Nucleus accumbens (tissue), 56 donors: ENCODE measurements at places on chromosomes 7 and 10.

DNA sequence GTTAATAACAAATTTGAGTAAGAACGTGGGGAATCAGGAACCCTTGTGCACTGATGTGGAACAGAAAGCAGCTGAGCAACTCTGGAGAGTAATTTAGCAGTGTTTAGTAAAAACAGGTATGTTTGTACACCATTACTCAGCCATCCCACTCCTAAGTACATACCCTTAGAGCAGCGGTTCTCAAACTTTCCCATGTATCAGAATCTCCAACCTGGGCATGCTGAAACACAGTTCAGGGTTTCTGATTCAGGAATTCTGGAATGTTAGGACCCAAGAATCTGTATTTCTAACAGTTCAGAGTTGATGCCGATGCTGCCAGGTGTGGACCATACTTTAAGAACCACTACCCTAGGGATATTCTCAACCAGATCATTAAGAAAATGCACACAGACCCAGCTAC is 5.1 kb downstream of the SGMS1 start:
- no peak for DNase-seq

DNA sequence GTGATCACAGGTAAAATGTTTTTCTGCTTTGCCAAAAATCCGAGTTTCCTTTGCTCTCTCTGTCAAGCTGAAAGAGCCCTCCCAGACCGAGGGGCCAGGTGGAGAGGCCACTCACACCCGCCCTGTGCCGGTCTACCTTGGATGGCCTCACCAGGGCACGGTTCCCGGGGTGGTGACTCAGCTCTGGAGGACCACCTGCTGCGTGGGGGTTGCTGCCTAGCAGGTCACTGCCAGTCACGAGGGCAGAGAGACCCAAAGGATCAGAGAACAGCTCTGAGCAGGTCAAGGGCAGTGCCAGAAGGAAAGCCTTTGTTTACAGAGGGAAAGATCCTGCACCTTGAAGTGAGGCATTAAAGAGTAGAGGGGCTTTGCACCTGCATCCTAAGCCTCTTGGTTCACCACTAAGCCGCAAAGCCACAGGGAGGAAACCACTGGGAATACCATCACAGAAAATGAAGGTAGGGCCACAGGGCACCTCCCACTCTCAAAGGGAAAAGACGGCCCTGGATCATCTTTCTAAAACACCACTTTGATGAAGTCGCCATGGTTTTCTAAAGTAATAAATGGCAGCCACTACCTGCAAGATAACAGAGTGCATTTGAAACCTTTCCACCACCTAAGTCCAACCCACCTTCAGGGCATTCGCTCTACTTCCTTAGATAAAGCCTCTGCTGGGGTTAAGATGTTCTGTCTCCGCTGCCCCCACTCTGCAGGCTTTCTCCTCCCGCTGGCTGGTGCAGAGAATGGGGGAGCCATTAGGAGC is 160.3 kb upstream of the KLF14 start:
- no peak for DNase-seq

GRCh38 chr7:88092676-88092999 is 127.2 kb downstream of the SRI start:
- DNase-seq = no peak

DNA sequence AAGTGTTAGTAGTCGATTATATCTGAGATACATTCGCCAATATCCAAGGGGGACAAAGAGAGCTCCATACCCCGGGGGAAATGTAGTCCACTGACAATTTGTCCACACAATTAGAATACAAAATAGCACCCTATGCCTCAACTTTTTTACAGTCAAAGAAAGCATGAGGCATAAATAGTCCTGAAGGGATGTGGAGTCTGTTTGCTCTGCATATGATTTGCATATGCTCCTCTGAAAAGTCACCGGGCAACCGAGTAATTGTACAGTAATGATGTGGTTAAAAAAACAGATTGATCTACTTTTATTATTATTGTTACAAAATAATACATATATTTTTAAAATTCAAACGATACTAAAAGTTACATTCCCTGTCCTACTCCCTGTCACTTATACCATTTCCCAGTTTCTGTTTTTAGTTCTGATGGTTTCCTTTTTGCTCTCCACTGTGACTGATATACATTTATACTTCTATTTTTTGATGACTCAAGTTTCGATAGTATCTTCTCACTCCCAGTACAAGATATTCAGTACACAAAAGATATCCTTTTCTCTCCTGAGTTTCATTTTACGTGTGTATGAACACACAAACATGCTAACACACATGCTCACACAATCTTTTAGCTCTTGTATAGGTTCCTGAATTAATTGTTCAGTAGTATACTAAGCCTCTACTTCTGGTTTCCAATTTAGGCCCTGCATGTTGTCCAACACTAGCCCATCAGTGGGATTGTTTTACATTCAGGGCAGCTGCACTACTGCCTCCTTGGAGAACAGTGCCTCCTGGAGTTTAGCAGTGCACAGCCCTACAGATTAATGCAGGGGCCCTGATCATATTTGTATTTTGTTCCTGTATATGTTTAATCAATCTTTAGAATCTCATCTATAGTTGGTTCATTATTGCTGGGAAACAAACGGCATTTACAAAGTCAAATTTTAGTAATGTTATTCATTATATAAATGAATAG is 130.9 kb downstream of the TES start:
- DNase-seq = no peak

DNA sequence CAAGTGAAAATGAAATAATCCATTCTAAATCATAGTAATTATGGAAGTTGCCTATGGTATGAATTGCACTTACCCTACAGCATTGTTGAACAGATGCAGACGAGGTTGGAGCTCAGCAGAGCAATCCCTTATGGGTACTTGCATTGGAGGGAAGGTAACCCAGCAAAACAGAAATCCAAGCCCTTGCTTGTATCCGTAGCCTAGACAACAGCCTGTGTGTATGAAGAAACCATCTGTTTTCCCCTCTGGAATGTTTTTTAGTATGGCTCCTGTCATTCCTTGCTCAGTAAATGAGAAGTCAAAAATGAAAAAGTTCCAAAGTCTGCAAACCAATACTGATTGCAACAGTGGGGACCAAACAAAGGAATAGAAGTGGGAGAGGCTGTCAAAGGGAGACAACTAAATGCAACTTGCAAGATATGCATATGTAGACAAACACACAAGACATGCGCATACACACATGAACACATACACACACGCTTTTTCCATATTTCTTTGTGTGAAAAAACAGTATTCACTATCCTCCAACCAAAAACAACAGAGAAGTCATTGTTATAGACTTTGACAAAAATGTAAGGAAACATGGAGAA is 260.8 kb downstream of the DYNC1I1 start:
- no peak for DNase-seq

DNA sequence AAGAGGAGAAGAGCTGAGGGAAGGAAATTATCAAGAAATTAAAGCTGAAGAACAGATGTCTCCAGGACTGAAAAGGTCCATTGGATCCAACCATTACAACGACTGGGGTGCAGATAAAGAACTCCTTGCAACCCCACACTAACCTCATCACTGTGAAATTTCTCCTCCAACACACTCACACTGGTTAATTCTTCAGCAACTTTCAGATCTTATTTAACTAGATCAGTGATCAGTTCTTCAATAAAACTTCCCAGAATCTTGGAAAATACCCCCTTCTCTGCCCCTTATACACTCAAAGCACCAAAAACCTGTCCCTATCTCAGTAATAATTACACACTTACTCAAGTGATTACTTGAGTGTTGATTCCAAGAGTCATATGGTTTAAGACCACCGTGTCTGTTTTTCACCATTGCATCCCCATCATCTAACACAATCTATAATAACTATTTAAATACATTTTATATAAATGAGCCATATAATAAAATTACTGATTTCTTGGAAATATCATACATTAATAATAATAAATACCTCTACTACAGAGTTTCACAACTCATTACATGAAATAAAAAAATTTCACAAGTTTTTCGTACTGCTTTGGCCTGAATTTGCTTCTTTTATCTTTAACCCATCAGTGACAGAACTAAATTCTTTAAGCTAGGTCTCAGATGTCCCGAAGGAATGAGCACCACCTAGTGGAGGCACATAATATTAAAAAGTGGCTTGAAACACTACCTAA is 123.7 kb downstream of the MPP7 start:
- no peak for DNase-seq

GRCh38 chr7:25222666-25223065 is 5.6 kb downstream of the NPVF start:
- DNase-seq = no peak
